NCI-H345 (cell line): ENCODE measurements at places on chromosomes 6 and 20.
A peak's percentile ranks its signal among the peaks of the same experiment; 100 is the strongest.

DNA sequence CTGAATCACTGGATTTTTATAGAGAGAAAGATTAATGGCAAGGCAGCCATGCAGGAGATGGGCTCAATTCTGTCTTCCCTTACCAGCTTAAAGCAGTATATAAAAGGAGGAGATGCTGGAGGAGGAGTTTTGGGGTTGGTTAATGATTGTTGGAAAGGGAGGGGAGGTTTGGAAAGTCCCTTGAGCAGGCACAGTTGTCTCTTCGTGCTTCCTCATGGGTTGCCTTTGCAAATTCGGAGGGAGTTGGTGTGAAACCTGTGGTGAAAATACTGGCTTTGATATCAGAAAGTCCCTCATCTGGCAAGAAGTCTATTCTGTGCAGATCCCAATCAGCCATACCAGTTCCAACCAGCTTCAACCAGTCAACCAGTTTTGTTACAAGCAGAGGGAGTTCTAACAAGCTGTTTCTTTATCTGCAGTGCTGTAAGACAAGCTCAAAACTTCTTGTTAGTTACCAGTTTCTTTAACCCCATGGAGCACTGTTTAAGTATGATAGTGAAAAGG lies 107.0 kb downstream of the HIVEP1 start:
- no peak for DNase-seq

DNA sequence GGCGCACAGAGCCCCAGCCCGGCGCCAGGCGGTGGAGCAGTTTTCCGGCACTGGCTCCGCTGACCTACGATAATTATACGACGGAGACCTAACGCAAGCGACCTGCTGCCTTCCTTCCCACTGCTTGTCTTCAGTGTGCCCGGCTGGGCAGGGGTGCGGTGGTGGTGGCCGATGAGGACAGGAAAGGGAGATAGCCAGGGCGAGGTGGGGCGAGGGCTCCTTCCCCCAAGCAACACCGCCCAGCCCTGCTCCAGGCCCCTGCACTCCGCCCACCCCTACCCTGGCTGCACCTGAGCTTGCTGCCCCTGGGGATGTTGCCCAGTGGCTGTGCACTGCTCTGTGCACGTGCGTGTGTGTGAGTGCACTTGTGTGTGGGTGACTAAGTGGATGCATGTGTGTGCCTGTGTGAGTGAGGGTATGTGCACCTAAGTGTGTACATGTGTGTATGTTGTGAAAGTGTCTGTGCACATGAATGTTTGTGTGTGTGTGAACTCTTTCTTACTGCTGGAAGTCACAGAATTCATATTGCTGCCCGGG lies 42.6 kb upstream of the IRF4 start:
- no peak for DNase-seq

DNA sequence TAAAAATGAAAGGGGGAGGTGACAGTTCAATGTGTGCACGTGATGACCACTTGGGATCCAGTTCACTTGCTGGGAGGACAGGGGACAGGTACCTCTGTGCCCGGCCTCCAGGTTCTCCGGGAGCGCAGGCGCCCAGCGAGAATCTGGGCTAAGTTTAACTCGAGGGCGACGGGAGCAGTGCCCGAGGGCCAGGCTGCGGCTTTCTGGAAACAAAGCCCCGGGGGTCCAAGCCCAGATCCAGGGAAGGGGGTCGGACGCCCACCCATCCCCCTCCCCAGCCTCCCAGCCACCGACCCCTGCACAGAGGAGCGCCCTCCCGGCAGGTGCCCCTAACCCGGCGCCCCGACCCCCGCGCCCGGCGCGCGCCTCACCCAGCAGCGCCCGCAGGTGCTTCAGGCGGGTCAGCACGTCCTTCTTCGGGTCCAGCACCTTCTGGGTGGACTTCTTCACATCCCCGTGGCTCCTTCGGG lies 405 bp downstream of the RALGAPA2 start:
- DNase-seq: peak; percentile 37

DNA sequence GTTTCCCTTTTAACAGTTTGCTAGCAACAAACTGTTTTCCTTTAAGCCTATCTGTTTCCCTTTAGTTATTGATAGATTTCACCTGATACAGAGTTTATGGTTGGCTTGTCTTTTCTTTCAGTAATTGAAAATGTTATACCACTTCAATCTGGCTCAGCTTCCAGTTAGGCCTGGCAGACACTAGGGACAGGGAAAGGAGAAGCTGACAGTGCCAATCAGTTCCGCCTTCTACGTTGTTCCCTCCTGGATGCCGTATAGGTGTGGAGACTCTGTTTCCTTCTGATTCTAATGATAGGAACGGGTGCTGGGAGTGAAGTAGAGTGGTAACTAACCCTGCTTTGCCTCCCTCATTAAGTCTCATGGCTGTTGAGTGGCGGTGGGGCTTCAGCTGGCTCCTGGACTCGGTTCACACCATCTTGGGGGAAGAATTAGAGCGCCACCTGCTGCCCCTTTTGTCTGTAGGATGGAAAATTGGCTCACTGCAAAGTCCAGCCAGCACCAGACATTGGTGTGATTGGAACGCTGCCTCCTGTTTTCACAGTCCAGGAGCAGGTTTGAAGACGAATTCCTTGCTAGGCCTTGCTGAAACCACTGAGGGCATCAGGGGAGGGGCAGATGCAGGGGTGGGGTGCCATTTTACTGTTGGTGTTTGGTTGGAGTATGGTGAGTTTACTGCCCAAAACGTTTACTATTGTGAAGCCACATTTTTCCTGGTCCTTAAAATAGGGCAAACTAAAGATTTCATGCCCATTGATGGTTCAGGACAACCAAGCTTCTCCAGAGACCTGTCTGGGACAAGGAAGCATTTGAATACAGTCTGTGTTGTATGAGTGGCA lies 1729.5 kb downstream of the GRIK2 start:
- DNase-seq: peak; percentile 52

- no peak for DNase-seq
These were observed 125.0 kb downstream of the SIM1 start for GRCh38 chr6:100339574-100340255.

DNA sequence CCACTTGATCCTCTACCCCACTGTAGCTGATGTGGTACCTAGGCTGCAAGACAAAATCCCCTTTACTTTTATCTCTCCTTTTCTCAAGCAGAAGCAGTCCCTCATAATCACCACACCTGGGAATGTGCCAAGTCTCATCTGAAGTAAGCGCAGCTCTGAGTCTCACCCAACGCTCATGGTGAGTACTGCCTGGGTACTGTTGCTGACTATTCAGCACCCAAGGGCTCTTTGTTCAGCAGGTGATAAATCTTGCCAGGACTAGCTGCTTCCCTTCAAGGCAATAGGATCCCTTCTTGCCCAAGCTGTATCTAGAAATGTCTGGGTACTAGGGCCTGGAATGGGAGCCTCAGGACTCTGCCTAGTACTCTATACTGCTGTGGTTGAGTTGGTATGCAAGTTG lies 70.9 kb downstream of the GCLC start:
- no peak for DNase-seq

DNA sequence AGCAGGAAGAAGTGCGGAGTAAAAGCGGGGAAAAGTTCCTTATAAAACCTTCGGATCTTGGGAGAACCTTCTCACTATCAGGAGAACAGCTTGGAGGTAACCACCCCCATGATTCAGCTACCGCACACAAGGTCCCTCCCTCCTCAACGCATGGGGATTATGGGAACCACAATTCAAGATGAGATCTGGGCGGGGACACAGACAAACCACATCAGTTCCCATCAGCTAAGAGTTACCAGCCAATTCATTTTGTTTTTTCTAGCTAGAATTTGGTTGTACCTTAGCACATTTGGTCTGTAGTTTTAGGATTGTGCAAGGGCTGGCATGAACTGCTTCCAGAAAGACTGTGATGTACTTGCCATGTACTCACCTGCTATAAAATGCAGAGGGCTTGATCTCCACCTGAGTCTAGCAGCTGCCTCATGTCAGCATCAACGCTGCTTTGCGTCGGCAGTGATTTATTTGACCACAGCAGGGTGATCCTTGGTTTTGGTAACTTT lies 94.7 kb upstream of the SLC2A12 start:
- no peak for DNase-seq

DNA sequence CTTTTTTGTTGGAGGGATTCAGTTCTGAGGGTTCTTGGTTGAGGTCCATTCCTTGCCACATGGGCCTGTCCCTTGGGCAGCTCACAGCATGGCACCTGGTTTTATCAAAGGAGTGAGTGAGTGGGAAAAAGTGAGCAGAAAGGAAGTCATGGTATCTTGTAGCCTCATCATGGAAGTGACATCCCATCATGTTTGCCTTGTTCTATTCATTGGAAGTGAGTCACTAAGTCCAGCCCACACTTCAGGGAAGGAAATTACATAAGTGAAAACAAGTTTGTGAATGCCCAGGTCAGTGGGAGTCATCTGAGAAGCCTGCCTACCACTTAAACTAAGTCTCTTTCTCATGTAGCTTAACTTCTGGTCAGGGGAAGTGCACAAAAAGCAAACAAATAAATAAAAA lies 32.8 kb upstream of the ZNFX1 start:
- DNase-seq: no peak
